Mucosa of descending colon (tissue), 3 donors: ENCODE measurements at places on chromosomes 6 and 20. TPM values are rescaled to one million over a fixed set of nuclear protein-coding genes. Genes with fewer than 3 reads are reported as not detected.

The OLIG3 gene
- total RNA-seq, result not detected

The CYP21A2 gene
- total RNA-seq, result 0.94 TPM

The KIAA1586 gene
- total RNA-seq, result 3.2 TPM

The RSPH9 gene
- not detected for total RNA-seq

The MYB gene
- 26.5 TPM for total RNA-seq

DNA sequence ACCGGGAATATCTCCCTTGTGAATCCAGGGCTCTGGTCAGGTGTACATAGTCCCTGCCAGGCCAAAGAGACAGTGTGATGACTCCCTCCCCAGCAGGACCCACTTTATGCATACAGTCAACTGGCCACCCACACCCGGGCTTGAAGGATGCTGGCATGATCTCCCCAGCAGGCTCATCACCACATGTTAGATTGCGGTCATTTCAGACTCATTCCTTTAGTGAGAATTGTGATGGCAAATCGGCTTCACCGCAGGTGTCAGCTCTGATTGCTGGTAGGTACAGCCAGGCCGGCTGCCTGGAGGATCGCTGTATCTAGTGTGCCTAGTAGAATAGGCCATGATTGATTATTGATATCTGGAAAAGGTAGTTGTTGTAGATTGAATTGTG is 24.5 kb downstream of the CD83 start:
- no peak for DNase-seq

DNA sequence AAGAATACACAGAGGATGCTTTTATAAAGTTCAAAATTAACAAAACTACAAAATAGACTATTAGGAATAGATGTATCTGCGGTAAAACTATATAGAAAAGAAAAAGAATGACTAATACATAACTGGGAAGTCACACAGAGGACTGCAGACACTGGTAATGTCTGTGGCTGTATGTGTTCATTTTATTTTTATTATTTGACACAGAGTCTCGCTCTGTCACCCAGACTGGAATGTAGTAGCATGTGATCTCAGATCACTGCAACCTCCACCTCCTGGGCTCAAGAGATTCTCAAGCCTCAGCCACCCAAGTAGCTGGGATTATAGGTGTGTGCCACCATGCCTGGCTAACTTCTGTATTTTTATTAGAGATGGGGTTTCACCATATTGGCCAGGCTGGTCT is 38.9 kb downstream of the ESF1 start:
- no peak for DNase-seq

DNA sequence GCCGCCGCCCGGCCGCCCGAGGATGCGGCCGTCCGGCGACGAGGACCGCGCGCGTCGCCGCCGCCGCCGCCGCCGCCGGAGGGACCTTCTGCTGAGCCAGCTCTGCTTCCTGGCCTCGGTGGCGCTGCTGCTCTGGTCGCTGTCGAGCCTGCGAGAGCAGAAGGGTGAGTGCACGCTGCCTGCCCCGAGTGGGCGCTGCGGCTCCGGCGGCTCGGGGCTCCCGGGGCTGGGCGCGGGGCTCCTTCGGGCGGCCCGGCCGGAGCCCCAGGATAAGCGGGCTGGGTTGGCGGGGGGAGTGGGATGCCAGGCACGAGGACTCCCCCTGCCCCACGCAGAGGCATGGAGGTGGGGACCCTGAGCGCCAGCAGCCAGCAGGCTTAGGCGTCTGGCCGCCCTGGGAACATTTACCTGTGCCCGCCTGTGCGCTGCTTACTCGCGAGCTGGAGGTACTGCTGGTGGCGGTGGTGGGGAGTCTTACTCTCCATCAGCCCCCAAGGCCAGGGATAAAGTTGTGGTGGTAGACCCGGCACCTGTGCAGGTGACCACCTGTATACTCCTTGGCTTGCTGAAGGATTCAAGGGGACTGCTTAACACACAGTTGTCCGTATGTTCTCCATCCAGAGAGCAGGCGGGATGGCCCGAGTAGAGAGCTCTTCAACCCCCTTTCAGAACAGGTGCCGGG is 520 bp downstream of the SLC24A3 start:
- peak; percentile 85 for DNase-seq

GRCh38 chr20:32966881-32967781 is 37.1 kb downstream of the SUN5 start:
- DNase-seq, result no peak

GRCh38 chr6:110876170-110876773 is 1.7 kb downstream of the AMD1 start:
- DNase-seq, result peak; percentile 94

DNA sequence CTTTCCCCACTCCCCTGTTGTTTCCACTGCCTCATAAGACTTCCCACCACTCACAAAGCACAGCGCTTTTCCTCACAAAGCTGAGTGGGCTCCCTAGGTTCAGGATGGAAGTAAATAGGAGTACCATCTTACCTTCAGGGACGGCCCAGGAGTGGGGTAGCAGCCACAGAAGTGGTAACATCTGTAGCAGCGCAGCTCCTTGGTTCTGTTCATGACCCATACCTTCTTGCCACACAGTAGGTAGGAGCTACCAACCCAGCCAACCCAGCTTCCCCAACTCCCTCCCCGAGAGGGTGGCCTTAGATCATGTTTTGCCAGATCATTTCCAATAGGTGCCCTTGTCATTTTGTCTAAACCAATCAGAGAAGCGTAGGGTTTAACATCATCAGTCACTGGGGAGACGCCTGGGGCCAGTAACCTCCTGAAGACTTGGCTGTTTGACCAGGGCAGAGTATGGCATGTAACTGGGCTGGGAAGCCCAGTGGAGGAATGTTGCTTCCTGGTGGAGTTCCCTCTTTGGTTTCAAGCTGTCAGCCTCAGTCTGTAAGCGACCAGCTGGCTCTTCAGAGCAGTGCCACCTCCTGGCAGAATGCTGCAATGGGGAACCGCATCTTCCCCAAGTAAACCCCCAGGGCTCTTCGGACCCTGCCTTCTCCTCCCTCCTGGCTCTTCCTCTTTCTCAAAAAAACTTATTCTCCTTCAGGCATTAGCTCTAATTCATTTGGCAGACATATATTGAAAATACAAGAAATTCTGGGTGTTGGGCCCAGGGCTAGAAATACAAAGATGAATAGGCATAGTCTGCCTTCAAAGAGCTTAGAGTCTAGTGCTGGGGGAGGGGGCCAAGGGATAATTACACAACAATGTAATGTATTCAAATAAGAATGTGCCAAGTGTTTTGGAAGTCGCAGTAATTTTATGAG is at the start of gene HLA-DMA:
Gene HLA-DMA (minus strand): TSS at position 281 of the 923 bp plus-strand sequence. CDS start 61 bp downstream, at position 220.
- DNase-seq, result peak; percentile 90

GRCh38 chr20:47656318-47656717 is 129.0 kb downstream of the SULF2 start:
- no peak for DNase-seq

- DNase-seq, result peak; percentile 25
These were observed 35.8 kb downstream of the SLC2A4RG start for GRCh38 chr20:63775096-63775978.

- DNase-seq, result no peak
These were observed 28.2 kb downstream of the ISM1 start for GRCh38 chr20:13249118-13249797.

DNA sequence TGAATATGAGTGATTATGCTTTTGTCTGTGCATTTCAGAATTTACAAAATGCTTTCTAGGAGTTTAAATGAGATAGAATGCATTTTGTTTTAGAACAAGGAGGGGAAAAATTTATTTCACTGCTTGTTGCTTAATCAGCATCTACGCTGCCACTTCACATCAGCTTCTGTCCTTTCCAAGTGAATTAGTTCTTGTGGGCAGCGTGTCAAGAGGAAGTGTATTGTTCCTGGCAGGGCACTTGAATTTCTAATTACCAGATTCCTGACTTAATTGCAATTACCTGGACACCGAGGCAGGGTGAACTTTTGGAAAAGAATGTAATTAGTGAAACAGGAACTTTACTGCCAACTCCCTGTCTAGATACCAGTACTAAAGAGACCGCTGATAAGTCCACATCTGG is 263.5 kb downstream of the TMEM242 start:
- peak; percentile 12 for DNase-seq

DNA sequence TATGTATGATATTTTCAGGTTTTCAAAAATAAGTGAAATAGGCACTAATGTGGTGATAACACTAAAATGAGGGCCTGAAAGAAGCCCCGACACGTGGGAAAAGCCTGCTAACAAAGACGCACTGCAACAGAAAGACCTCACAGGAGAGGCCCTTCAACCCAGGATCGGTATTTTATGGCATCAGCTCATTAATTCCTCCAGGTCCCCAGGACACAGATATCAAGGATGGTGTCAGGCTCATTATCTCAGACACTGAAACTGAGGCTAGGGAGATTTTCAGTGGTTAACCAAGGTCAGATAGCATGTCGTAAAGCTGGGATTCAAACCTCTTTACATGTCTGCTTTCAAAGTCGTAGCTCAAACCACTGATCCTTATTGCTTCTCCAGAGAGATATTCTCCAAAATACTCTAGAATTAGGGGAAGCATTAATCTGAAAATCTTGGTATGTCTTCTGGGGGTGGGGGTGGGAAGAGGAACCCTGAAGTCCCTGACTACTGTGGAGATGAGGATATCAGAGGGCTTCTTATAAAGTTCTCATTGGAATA is 64.1 kb downstream of the PPP1R3G start:
- DNase-seq, result no peak

- no peak for DNase-seq
These were observed 8.8 kb downstream of the RSPH3 start for GRCh38 chr6:158991017-158991723.
